ENCODE measurements at places on chromosomes 3 and 15.

- DNase-seq: no peak
These were observed 236.6 kb upstream of the CTDSPL start for GRCh38 chr3:37625051-37625450.

DNA sequence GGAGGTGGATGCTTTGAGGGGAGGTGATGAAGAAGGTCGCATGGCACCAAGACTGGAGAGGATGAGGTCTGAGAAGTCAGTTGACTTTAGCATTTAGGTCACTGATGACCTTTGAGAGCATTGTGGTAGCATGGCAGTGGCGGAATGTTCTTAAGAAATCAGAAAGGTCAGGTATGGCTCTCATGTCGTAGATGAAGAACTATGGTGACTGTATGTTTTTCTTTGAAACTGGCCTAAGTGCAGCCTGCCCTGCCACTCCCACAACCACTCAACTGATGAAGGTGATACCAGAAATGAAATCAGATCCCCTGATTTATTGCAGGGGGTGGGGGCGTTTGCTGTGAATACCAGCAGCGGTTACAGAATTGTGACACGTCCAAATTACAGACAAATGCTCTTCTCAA, 102.6 kb downstream of the ITPR1 start:
- DNase-seq: no peak

GRCh38 chr3:52023101-52023770, 27.5 kb upstream of the RPL29 start:
- DNase-seq: no peak

GRCh38 chr15:57012556-57012955, 94.1 kb downstream of the TCF12 start:
- no peak for DNase-seq

GRCh38 chr3:9059489-9060400, 96.5 kb upstream of the RAD18 start:
- DNase-seq: no peak

DNA sequence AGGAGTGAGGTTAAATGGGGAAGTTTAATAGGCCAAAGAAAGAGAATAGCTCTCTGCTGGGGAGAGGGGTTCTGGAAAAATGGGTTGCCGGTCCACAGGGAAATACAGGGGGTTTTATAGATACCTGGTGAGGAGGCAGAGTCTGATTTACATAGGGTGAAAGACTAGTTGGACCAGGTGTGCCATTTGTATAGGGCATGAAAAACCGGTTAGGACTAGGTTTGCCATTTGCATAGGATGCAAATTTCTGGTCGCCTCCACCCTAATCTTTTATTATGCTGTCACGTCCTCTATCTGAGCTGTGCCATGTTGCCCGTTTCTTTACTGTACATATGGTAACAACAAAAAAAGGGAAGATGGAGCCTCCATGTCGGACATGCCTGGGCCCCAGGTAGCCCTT, 960.1 kb downstream of the FHIT start:
- no peak for DNase-seq

DNA sequence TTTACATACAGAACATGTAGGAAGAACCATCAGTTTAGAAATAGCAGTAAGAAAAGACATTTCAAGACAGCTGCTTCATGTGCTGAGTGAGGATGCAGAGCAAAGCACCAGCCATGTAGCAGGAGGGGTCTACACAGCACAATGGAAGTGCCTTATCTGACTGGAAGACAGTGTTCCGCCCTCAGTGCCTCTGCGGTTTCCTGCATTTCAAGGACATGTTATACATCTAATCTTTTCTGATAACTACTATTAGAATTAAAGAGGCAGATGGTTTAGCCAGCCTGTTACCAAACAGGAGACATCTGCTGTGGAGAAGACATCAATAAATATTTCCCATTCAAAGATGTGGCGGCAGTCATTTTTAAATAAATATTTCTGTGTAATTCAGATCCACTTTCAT, 10.6 kb downstream of the LSG1 start:
- no peak for DNase-seq

GRCh38 chr3:197082871-197083270, 53.3 kb upstream of the MELTF start:
- no peak for DNase-seq

- no peak for DNase-seq
These were observed 178.8 kb upstream of the MME start for GRCh38 chr3:154901278-154901677.

GRCh38 chr3:42572278-42572677, 9.5 kb downstream of the SEC22C start:
- no peak for DNase-seq

GRCh38 chr3:8817486-8817885, 48.1 kb upstream of the OXTR start:
- no peak for DNase-seq

- no peak for DNase-seq
These were observed 6.3 kb downstream of the VILL start for GRCh38 chr3:37996785-37997301.

GRCh38 chr3:9091486-9092235, 128.4 kb upstream of the RAD18 start:
- no peak for DNase-seq

DNA sequence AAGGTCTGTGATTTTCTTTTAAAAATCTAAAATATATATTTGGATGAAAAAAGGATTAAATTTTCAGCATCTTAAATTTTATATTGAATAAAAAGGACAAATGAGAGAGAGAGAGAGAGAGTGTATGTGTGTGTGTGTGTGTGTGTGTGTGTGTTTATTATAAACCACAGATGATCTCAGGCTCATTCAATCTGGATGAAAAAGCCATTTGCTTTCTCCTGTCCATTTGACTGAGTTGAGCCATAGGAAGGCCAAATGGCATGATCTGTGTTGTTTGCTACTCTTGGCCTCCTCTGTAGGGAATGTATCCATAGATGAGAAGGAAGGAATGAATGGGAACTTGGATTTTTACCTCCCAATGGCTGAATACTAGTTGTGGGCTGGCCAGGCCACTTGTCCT, 92.5 kb upstream of the MEX3B start:
- no peak for DNase-seq

DNA sequence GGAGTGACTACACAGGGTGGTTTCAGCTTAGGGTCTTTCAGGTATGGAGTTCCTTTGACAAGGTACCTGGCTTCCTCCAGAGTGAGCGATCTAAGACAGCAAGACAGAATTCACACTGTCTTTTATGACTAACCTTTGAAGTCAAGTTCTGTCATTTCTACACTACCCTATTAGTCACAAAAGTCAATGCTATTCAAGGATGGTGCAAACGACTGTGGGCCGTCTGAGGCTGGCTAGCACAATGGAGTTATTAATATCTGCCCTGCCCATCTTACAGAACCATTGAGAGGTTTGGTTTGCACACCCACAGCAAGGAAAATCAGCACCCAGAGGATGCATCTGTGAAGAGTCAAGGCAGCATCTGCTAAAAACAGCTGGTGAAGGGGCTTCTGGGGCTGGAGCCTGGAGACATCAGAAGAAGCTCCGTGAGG, 62.9 kb upstream of the XCR1 start:
- DNase-seq: peak; percentile 50
